ENCODE measurements at places on chromosomes 16 and 17. TPM values are rescaled to one million over a fixed set of nuclear protein-coding genes. Genes with fewer than 3 reads are reported as not detected.

GRCh38 chr17:71234349-71234748 is 886.5 kb upstream of the SOX9 start:
- no peak for DNase-seq

GRCh38 chr17:55829995-55830612 is 79.3 kb downstream of the PCTP start:
- no peak for DNase-seq

GRCh38 chr16:15976929-15977637 is 27.7 kb downstream of the ABCC1 start:
- no peak for DNase-seq

GRCh38 chr17:81715872-81716673 is 4.0 kb downstream of the SLC25A10 start:
- DNase-seq, result no peak

DNA sequence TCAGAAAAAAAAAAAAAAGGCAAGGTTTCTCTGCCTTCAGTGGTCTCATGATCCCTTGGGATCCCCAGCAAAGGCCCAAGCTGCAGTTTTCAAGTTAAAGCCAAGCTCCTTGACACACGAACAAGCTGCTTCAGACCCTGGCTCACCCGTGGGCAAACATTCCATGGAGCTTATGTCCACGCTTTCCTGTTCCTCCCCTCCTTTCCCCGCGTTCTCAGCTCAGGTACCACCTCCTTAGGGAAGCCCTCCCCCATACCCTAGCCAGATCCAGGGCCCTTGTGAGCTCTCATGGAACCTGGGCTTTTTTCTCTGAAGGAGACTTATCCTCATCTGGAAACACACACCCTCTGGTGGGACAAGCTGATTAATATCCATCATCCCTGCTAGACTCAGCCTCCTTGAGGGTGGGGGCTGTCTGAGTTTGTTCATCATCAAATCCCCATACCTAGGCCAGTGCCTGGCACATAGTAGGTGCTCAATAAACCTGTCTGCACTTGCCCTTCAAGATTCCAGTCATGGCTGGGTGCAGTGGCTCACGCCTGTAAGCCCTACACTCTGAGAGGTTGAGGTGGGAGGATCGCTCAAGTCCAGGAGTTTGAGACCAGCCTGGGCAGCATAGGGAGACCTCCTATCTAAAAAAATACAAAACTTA is 54.7 kb downstream of the COTL1 start:
- DNase-seq, result no peak

DNA sequence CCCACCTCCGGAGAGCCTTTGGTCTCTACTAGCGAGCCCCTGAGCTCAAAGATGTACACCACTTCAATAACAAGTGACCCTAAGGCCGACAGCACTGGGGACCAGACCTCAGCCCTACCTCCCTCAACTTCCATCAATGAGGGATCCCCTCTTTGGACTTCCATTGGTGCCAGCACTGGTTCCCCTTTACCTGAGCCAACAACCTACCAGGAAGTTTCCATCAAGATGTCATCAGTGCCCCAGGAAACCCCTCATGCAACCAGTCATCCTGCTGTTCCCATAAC is 702 bp downstream of the SPN start:
- DNase-seq, result peak; percentile 58

GRCh38 chr17:64174686-64175456 is 44.9 kb upstream of the ERN1 start:
- no peak for DNase-seq

DNA sequence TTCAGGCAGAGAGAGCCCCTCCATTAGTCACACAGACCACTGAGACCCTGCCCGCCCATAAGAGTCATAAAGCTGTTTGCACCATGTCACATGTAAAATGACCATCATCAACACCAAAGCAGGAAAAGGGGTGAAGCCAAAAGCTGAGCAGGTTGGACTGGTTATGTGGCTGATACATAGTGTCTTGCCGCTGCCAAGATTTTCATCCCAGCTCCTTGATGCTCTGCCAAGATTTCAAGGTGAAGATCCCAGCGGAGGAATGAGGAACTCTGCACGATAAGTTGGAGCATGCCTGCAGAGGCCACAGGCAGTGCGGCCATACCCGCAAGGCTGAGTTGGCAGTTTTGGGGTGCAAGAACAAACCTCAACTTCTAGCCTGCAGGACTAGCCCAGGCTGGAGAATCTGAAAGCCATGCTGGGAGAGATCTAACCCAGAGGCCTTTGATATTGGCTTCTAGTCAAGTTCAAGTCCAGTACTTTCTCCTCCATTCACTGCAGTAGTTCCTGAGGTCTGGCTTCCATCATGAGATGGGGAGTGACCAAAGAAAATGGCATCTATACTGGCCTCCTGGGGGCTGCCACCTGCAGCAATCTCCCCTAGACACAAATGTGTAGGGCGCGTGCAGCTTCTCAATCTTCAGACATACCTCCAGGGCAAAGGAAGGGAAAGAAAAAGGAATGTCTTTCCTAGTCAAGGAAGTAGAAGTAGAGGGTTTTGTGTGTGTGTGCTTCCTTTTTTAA is 79.7 kb upstream of the NOL11 start:
- DNase-seq, result no peak

GRCh38 chr16:51442141-51442870 is 291.2 kb upstream of the SALL1 start:
- no peak for DNase-seq

GRCh38 chr17:72700226-72700625 is 392.3 kb downstream of the SLC39A11 start:
- no peak for DNase-seq

DNA sequence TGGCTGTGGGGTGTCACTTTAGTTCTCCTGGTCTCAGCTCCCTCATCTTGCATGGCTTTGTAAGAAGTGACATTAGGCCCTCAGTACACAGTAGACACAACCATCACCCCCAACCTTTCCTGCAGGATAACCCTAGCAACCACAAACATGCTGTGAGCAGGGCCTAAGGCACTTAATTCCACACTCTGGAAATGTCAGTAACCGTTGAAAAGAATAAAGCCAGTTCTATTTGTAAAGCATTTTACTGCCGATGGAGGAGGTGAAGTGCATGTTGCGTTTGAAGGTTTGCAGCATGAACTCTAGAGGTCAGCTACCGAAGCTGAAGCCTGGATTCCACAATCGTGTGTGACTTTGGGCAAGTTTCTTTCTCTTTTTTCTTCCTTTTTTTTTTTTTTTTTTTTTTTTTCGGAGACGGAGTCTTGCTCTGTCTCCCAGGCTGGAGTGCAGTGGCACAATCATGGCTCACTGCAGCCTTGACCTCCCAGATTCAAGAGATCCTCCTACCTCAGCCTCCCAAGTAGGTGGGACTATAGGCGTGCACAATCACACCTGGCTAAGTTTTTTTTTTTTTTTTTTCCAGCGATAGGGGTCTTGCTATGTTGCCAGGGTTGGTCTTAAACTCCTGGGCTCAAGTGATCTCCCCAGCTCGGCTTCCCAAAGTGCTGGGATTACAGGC is 26.1 kb upstream of the TOB1 start:
- DNase-seq, result no peak

DNA sequence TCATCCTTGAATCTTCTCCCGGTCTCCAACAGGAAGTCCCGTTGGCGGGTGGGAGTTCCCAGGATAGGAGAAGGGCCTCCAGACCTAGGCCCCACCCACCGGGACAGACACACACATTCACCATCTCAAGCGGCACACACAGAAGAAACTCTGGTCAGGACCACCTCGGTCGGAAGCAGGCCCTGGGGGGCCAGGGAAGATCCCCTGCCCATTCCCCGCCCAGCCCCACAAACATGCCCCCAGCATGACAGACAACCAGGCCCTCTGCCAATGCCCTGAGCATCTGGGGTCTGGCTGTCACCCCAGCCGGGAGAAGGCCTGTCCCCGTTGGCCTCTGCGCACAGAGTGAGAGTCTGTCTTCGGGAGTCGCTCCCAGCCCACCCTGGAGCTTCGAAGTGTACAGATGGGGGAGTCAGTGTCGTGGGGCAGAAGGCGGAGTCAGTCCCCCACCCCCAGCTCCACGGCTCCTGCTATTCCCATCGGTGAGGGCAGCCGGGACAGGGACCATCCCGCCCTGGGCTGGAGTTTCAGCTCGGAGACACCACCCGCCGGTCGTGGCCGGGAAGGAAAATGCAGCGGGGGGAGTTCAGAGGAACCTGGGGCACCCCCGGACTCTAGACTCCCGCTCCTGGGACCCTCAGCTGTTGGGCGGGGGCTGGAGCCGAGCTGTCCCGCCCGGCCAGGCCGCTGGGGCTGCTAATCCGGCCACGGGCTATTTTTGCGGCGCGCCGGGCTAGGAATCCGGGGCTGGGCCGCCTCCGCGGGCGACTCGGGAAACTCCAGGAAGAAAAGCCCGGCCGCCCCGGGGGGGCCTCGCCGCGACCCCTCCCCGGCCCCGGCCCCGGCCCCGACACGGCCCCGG is 660 bp downstream of the RHBDF1 start:
- DNase-seq, result no peak

DNA sequence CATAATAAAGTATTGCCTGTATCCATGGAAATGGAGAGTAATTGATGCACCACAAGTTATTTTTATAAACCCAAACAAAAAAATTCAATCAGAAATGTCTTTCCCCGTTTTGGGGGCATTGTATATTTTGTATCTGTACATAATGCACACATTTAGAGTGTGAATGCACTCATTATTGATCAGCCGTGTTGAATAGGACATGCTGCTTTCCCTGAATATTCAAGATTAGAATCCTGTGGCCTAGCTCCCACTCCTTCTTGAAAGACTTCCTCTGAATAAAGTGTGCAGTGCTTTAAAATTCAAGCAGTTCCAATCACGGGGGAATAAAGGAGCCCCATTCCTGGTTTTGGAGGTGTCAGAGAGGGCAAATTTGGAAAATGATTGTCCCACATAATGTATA is 103.8 kb upstream of the TOX3 start:
- no peak for DNase-seq

- DNase-seq, result peak; percentile 27
These were observed 863 bp downstream of the ADPRM start for GRCh38 chr17:10698096-10698818.

- DNase-seq, result no peak
These were observed 52.4 kb downstream of the CFDP1 start for GRCh38 chr16:75380870-75381269.

DNA sequence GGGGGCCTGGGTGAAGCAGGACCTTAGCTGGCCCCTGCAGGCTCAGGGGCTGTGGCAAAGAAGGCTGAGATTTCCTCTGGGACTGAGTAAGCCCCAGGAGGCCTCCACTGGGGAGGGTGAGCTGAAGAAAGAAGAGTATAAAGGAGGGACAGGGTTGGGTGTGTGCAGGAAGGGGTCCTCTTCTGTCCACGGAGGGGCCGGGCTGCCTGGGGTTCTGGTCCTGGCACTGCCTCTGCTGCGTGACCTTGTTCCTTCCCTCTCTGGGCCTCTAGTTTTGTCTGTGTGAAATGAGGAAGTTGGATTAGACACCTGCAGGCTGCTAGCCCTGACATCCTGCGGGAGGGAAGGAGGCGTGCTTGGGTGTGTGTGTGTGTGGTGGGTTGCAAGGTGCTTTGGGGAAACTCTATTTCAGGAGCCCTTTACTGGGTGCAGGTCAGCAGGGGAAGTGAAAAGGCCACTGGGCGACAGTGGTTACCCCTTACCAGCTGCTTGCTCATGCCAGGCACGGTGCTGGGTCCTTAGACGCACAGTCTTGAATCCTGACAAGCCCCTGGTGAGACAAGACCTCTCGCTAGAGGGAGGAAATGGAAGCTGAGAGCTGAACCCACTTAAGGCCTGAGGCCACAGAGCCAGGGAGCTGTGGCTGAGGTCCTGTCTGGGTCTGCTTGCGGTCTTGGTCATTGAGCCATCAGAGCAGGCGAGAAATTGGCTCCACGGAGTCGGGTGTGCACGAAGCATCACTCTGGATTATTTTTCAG is 60.7 kb downstream of the OR1D5 start:
- DNase-seq, result peak; percentile 89

- peak; percentile 66 for DNase-seq
These were observed 3.1 kb downstream of the EVI2A start for GRCh38 chr17:31318298-31318801.

GRCh38 chr17:16342979-16343378 is 10.3 kb downstream of the CENPV start:
- DNase-seq, result no peak

DNA sequence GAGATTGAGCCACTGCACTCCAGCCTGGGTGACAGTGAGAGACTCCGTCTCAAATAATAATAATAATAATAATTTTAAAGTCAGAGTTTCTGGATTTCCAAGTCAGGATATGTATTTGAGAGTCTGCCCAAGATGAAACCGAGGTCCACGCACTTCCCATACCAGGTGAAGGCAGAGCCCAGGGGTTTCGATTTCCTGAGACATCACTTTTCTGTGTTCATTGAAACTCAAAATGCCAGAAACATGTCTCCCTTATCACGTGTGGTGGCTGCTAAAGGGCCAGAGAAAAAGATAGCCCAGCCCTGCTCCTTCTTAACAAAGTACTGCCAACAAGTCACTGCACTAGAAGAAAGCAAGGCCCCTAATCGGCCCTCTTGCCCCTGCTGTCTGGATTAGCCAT is 9.8 kb upstream of the RNF157 start:
- DNase-seq, result no peak

GRCh38 chr17:65121916-65122806 is 15.0 kb upstream of the RGS9 start:
- no peak for DNase-seq

- DNase-seq, result peak; percentile 90
These were observed at the start of gene SCRN2 for GRCh38 chr17:47840742-47841487. Gene SCRN2 (minus strand): TSS chr17:47841273. CDS start chr17:47840843, 430 bp downstream.

DNA sequence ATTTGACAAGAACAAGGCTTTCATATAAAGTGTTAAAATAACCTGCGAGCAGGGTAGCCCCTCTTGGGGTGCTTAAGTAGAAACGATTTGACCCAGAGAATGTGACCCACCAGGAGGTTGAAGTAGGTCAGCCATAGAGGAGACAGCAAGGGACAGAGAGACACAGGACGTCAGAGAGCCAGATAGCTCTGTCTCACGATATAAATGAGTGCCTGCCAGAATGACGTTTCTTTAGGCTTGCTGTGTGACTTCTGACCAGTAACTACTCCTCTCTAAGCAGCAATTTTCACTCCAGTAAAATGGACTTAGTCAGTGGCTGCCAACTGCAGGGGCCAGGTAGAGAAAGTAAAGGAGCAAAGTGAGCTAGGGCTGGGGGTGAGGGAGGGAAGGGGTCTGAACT is 473.0 kb upstream of the C16orf82 start:
- no peak for DNase-seq

- DNase-seq, result no peak
These were observed 1013.8 kb upstream of the EEF2KMT start for GRCh38 chr16:6111390-6111789.

DNA sequence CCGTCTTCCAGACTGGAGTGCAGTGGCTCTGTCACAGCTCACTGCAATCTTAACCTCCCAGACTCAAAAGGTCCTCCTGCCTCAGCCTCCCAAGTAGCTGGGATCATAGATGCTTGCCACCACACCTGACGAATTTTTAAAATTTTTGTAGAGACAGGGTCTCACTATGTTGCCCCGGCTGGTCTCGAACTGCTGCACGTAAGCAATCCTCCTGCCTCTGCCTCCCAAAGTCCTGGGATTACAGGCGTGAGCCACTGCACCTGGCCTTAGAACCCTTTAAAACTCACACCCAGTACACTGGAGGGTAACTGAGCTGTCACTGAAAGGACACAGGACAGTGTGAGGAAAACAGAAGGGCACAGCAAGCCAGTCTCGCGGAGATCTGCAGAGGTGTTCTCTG is 97.6 kb upstream of the NOL11 start:
- DNase-seq, result no peak

- no peak for DNase-seq
These were observed 4.2 kb upstream of the ARHGAP27 start for GRCh38 chr17:45436625-45437464.

Gene KRTAP4-5
- total RNA-seq, result not detected

Gene KRT14
- not detected for total RNA-seq

Gene SLC7A5
- total RNA-seq, result 20.9 TPM

Gene RNF222
- total RNA-seq, result not detected

Gene RAP1GAP2
- total RNA-seq, result 13.4 TPM

Gene CDH3
- 0.17 TPM for total RNA-seq

Gene PRSS8
- total RNA-seq, result not detected
